Chondrocyte (in vitro differentiated cells): ENCODE measurements at places on chromosomes 5 and 9. TPM values are rescaled to one million over a fixed set of nuclear protein-coding genes. Genes with fewer than 3 reads are reported as not detected.

ARRDC1 gene
- 24.5 to 27.3 TPM (median 27.2 TPM) in 3 replicates for total RNA-seq

FOXI1 gene
- total RNA-seq = not detected in 3 replicates

SAXO1 gene
- 0.17 TPM in 1 of 3 replicates, not detected in the others for total RNA-seq

CLTA gene
- 200 to 243 TPM (median 240 TPM) in 3 replicates for total RNA-seq

- DNase-seq = no peak
Measured at GRCh38 chr5:1073239-1074102, 38.4 kb downstream of the SLC12A7 start.

- DNase-seq = no peak
Measured at GRCh38 chr5:73280386-73280785, 107.4 kb downstream of the TMEM174 start.

- DNase-seq = no peak
Measured at GRCh38 chr9:17251100-17251499, 116.3 kb downstream of the CNTLN start.

DNA sequence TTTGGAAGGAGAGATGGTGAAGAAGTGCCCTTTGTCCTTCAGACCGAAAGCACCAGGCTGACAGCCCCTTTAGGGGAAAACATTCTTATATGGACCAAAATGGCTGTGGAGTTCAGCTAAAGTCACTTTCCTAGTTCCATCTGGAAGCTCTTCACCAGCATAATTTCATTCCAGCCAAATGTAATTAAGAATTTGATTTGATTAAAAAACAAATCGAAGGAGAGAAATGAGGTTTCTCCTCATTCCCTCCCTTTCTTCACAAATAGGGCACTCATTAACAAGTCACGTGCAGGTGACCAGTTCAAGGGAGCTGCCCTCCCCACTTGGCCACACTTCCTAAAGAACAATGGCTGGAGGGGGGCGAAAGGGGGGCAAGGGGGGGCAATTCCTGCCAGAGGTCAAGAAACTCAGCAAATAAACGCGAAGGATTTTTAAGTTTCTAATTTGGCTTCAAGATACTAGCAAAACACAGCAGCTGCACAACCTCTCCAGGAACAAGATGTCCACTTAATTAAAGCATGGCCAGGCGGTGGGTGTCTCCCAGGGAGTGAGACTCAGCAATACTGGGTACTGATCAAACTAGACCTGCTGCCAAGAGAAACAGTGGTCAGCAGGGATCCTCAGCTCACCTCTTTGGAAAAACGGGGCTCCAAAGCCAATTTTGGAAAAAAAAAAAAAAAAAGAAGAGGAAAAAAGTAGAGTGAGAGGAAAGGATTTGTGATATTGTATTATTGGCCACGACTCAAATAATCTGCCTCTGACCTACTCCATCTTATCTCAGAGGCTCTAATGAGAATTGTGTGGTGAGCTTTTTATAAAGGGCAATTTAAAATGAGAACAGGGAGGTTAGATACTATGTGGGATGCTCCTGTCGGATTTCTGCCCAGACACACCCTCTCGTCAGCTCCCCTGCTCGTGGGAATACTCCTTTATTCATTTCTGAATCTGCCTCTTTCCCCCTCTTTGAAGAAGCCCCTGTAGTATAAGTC lies 254.3 kb downstream of the ZSWIM6 start:
- no peak for DNase-seq

- DNase-seq = peak; percentile 60
Measured at GRCh38 chr9:134663753-134664415, 22.3 kb downstream of the COL5A1 start.

DNA sequence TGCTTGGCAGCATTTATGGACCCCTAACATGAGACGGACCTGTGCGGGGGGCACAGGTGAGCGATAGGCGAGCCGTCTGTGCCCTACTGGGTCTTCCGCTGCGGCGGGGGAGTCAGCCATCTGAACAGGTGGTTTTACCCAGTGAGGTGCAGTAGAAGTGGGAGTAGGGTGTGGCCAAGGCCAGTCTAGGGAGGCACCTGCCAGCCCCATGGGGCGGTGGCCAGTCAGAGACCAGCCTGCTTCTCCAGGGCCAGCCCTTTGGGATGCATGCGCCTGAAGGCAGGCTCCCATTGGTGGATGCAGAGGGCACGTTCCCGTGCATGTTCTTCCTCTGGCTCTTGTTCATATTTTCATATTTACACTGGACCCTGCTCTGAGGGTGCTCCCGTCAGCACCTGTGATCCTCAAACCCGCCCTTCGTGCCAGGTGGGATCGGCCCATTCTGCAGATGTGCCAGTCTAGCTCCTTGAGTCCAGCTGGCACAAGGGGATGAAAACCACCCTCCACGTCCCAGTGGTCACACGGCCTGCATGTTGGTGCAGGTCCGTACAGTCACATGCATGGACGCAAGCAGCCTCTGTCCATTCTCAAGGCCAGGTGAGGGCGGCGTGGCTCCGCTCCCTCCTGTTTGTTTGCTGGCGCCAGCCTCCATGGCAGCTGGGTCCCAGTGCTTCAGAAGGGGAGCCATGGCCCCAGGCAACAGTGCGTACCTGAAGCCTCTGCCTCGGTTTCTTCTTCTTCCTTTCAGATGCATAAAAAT lies 9.0 kb downstream of the COL5A1 start:
- DNase-seq = peak; percentile 88

GRCh38 chr5:123203105-123203800 lies 114.2 kb downstream of the PRDM6 start:
- DNase-seq = no peak

GRCh38 chr9:131981116-131981776 lies 98.4 kb downstream of the MED27 start:
- DNase-seq = no peak

DNA sequence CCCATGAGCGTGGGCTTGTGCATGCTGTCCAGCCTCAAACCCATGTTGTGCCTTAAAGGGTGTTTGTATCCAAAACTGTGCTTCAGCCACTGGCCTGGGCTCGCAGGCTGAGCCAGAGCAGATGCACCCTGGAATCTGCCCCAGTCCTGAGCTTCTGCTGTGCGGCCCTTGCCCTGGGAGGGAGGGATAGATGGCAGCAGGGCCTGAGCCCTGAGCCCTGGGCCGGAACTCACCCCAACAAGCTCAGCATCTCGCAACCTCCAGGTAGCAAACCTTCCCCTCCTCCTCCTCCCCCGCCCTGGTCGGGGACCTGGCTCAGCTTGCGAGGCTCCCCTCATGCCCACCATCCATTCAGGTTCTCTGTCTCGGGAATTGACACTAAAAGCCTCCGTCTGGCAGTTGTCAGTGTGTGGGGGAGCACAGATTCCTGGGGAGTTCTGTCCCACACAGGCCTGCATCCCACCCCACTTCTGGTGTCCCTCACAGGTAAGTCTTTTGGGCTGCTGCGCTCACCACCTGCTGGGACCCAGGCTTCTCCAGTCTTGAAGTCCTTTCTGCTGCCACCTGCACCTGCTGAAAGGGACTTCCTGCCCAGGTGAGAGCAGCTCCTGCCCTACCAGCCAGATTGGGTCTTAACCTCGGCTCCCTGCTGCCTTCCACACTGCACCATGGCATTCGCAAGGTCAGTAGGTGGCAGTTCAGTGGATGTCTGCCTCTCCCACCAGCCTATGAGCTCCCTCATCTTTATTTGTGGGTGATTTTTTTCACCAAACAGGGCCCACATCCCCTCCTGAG lies 55.2 kb upstream of the OLFM1 start:
- DNase-seq = peak; percentile 59

GRCh38 chr9:126578029-126578428 lies 35.7 kb upstream of the LMX1B start:
- DNase-seq = no peak
